WTC11 (cell line): ENCODE measurements at places on chromosomes 7 and 10. TPM values are rescaled to one million over a fixed set of nuclear protein-coding genes. Genes with fewer than 3 reads are reported as not detected.

DNA sequence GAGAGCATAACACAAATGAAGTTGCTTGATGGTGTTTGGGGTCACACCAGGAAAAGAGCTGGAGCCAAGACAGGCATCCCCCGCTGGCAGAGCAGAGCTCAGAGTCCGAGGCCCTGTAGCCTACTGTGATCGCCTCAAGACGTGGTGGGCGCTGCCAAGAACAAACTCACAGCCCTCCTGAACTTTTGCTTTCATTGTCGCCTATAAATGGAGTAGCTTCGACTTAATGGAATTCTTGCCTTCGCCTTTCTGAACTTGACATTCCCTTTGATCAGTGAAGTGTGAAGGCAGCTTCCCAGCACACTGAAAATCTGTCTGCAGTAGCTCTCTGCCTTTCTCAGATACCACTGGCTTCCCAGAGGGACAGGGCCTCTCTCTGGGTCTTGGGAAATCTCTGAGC lies 21.3 kb downstream of the CPXM2 start:
- H3K36me3 ChIP-seq = 0 out of 2 replicates have a peak, but pooled peaks cover 2% of the 10 kb centered on the region
- H3K4me3 ChIP-seq = no peak overlapping the region
- H3K4me1 ChIP-seq = peaks cover 34% of the 10 kb centered on the region
- no peaks in the 10 kb centered on the region; the same call in 1 of the 2 replicates for H3K27me3 ChIP-seq

DNA sequence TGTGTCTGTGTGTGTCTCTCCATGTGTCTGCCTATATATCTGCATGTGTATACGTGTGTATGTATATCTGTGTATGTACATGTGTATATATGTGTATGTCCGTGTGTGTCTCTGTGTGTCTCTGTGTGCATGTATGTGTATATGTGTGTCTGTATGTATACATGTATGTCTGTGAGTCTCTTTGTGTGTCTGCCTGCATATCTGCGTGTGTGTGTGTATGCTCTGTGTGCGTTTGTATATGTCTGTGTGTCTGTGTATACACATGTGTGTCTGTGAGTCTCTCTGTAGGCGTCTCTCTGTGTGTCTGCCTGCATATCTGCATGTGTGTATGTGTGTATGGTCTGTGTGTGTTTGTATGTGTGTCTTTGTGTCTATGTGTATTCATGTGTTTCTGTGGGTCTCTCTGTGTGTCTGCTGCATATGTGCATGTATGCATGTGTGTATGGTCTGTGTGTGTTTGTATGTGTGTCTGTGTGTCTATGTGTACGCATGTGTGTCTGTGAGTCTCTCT lies 23.7 kb upstream of the KLF6 start:
- H3K36me3 ChIP-seq = no peaks in the 10 kb centered on the region
- H3K27me3 ChIP-seq = no peaks in the 10 kb centered on the region
- DNase-seq = no peak
- H3K27ac ChIP-seq = no peak overlapping the region
- H3K4me3 ChIP-seq = no peak overlapping the region

DNA sequence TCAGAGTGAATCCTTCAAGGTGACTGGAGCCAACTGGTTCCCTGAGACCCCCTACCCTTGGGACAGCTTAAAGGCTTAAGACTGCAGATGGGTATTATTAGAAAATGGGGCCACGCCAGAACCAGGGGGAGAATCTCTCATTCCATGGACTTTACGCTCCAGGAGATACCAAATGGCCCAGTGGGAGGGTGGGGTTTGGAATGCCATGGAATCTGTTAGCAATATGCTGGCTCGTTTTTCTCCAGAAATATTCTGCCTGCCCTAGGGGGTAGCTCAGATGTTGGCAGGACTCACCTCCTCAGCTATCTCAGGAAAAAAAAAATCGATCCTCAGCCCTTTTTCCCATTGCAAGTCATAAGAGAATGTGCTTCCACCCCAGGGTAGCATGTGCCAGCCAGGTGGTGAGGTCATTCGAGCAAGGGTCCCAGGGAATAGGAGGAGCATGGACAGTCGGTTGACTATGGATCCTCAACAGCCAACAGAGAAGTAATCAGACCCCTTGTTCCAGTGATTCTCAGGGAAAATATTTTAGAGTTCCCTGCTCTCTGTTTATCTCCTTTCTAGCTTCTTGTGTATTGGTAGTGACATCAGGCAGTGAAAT lies 22.9 kb downstream of the SVIL start:
- peaks cover 23% of the 10 kb centered on the region for H3K36me3 ChIP-seq
- peaks cover 12% of the 10 kb centered on the region; the same call in 1 of the 2 replicates for H3K4me1 ChIP-seq
- H3K27me3 ChIP-seq = no peaks in the 10 kb centered on the region
- DNase-seq = no peak

GRCh38 chr10:51318399-51319172 lies 244.3 kb downstream of the PRKG1 start:
- H3K27ac ChIP-seq = no peak overlapping the region
- no peaks in the 10 kb centered on the region for H3K27me3 ChIP-seq
- DNase-seq = no peak
- H3K36me3 ChIP-seq = no peaks in the 10 kb centered on the region

DNA sequence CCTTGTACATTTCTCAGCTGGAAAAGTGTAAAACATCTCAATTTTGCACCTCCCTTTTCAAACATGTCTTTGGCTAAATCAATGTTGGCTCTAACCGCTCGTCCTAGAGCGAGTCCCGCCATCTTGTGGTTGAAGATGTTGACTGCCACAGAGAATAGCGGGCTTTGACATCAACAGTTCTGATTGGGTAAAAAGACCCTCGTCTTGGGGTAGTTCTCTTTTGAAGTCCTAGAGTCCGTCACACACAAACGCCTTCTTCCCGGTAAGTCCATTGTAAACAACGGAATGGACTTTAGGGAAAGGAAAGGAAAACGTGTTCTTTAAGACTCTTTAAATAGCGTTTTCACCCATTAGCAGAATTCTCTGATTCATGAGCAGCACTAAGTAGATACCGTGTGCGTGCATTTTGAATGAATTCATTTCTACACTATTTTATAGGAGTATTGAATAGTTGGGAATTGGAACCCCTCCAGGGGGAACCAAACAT lies 452 bp upstream of the RPP30 start:
- H3K36me3 ChIP-seq = peaks cover 9% of the 10 kb centered on the region
- DNase-seq = peak; percentile 57
- peaks cover 11% of the 10 kb centered on the region for H3K27me3 ChIP-seq
- H3K27ac ChIP-seq = peak overlapping the region; percentile 95
- peak overlapping the region; percentile 98 for H3K4me3 ChIP-seq

DNA sequence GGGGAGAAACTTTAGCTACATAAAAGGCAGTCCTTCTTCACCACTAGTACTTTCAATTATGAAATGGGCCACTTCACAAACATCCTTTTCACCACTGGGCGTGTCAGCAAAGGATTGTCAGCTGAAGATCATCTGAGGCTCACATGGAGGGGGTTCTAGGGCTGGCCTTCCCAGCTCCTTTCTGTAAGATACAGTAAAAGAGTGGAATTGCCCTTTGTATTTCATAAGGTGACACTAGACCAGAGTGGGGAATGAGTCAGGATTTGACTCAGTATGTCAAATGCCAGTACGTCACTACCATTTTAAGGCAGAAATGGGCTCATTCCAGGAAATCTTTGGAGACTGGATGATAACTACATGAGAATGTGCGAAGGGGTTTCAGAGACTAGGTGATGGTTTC lies 21.2 kb upstream of the BLOC1S2 start:
- peaks cover 24% of the 10 kb centered on the region for H3K27me3 ChIP-seq
- no peak overlapping the region for H3K27ac ChIP-seq
- no peaks in the 10 kb centered on the region for H3K36me3 ChIP-seq
- H3K4me1 ChIP-seq = peaks cover 8% of the 10 kb centered on the region

DNA sequence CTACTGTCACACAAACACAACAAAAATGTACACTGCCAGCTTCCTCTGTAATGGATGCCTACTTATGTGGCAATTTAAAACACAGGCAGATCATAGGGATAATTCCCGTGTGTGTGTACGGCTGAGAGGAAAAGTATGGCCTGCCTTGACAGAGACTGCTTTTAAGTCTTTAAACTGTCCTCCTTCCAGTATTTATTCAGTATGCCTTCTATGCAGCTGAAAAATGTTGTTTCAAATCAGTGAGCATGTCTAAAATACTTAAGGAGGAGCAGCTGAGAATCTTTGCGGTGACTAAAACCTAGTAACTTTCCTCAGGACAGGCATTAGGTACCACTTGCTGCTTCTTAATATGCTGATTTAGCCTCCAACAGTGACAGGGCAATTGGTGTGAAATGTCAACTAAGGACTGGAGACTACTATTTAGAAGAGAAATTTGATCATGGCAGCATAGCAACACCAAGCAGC lies 126.3 kb downstream of the CACNA2D1 start:
- no peak for DNase-seq
- peaks cover 8% of the 10 kb centered on the region; the same call in 1 of the 2 replicates for H3K36me3 ChIP-seq
- H3K27me3 ChIP-seq = no peaks in the 10 kb centered on the region
- H3K4me1 ChIP-seq = peaks cover 54% of the 10 kb centered on the region

DNA sequence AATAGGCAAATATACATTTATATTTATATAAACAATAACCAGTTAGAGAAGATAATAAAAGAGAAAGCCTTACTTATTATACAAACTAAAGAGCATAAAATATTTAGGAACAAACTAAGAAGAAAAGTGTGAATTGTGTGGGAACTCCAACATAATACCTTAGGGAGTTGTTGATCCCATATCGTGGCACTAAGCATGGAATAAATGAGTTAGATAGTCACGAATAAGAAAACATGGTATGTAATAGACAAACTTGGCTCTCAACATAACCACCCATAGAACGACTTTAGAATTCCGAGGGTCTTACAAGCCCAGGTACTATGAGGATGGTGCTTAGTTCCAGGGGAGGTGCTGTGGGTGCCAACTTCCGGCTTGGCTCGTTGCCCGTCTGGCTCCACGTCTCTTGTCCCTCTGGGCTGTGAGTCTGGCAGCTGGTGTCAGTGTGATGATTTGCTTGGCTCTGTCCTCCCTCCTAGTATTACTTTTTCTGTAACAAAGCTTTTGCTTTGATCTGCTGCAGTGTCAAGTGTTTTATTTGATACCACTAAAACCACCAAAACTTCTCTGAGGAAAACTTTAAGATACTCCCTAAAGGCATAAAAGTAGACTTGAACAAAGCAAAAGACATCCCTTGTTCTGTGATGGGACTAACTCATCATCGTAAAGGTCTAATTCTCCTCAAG lies 9.5 kb upstream of the RBM20 start:
- H3K36me3 ChIP-seq = no peaks in the 10 kb centered on the region
- no peak for DNase-seq
- H3K27ac ChIP-seq = no peak overlapping the region
- peaks cover 18% of the 10 kb centered on the region for H3K4me1 ChIP-seq

DNA sequence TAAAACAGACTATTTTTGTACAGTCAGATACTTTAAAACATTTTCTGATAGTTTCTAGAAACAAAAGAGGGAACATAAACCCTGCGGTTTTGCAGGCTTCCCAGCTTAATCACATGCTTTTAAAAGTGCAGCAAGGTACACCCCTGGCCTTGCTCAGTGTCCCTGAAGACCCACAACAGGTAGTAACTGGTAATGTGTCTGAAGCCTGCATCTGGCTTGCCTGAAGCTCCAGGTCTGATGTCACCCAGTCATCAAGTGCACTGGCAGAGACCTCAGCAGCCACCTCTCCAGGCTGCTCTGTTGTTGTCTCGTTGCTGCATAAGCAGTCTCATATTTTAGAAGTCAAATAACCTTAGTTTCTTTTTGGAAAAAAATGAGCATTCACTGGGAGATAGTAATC lies 376.1 kb upstream of the MTPN start:
- no peak overlapping the region for H3K27ac ChIP-seq
- H3K4me3 ChIP-seq = no peak overlapping the region
- no peaks in the 10 kb centered on the region for H3K27me3 ChIP-seq
- no peaks in the 10 kb centered on the region for H3K36me3 ChIP-seq
- H3K4me1 ChIP-seq = peaks cover 3% of the 10 kb centered on the region

DNA sequence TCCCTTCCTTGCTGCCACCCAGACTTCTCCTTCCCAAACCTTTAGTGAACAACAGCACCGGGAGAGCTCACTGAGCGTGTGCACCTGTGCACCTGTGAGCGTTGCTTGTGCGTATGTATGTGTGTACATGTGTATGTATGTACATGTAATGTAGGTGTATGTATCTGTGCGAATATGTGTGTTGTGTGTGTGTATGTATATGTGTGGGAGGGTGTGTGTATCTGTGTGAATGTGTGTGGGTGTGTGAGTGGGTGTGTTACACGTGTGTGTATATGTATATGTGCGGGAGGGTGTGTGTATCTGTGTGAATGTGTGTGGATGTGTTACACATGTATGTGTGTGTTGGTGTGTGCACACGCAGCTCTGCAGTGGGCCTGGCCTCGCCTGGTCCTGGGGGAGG lies 44.5 kb upstream of the DNAJB6 start:
- no peak overlapping the region for H3K4me3 ChIP-seq
- DNase-seq = no peak
- peaks cover 17% of the 10 kb centered on the region for H3K36me3 ChIP-seq
- H3K27ac ChIP-seq = peak overlapping the region; percentile 7
- H3K27me3 ChIP-seq = no peaks in the 10 kb centered on the region; the same call in 1 of the 2 replicates
- H3K4me1 ChIP-seq = peaks cover 15% of the 10 kb centered on the region

DNA sequence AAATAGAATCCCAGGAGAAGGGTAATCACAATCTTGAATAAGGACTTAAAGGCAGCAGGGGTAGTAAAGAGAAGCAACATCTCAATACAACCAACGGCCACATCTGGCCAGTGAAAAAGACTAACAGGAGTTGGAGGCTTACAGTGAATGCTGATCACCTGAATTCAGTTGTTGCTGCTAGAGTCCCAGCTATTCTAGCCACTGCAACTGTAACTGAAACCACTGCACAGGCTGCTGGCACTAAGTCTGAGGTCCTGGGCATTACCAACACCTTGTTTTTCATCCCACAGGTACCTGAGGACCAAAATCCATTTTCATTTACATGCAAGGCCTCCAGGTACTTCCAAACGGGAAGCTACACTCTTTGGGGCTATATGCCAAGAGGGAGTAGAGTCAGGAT lies 44.4 kb downstream of the TPK1 start:
- H3K27me3 ChIP-seq = no peaks in the 10 kb centered on the region
- H3K27ac ChIP-seq = no peak overlapping the region
- DNase-seq = no peak

GRCh38 chr7:69564454-69565417 lies 33.5 kb upstream of the AUTS2 start:
- H3K4me1 ChIP-seq = peaks cover 8% of the 10 kb centered on the region
- H3K27ac ChIP-seq = no peak overlapping the region
- DNase-seq = no peak
- no peak overlapping the region for H3K4me3 ChIP-seq
- H3K27me3 ChIP-seq = peaks cover 6% of the 10 kb centered on the region; the same call in 1 of the 2 replicates

DNA sequence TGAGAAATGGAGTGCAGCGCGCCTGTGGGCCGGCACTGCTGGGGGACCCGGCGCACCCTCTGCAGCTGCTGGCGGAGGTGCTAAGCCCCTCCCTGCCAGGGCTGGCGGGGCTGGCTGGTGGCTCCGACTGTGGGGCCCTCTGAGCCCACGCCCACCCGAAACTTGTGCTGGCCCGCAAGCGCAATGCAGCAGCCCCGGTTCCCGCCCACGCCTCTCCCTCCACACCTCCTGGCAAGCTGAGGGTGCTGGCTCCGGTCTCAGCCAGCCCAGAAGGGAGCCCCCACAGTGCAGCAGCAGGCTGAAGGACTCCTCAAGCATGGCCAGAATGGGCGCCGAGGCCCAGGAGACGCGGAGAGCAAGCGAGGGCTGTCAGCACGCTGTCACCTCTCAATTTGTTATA lies 1063.0 kb upstream of the AUTS2 start:
- no peak overlapping the region for H3K4me3 ChIP-seq
- H3K36me3 ChIP-seq = no peaks in the 10 kb centered on the region
- H3K27ac ChIP-seq = no peak overlapping the region
- peaks cover 9% of the 10 kb centered on the region; the same call in 1 of the 2 replicates for H3K4me1 ChIP-seq
- no peaks in the 10 kb centered on the region for H3K27me3 ChIP-seq
- no peak for DNase-seq

The LIPF gene
- total RNA-seq = not detected in 3 replicates

The STOX1 gene
- total RNA-seq = 1.6 to 1.9 TPM (median 1.6 TPM) in 3 replicates

The LIPK gene
- not detected in 3 replicates for total RNA-seq

The NEUROD6 gene
- total RNA-seq = not detected in 3 replicates

The OPN1SW gene
- not detected in 3 replicates for total RNA-seq

The MPP7 gene
- total RNA-seq = 7.7 to 9.8 TPM (median 9.1 TPM) in 3 replicates
